ENCODE measurements at places on chromosomes 3 and 15. TPM values are rescaled to one million over a fixed set of nuclear protein-coding genes. Genes with fewer than 3 reads are reported as not detected.

TXNRD3 gene
- 4.6 TPM for total RNA-seq

- DNase-seq: no peak
Observed at GRCh38 chr3:196652961-196653795, 13.7 kb downstream of the NRROS start.

DNA sequence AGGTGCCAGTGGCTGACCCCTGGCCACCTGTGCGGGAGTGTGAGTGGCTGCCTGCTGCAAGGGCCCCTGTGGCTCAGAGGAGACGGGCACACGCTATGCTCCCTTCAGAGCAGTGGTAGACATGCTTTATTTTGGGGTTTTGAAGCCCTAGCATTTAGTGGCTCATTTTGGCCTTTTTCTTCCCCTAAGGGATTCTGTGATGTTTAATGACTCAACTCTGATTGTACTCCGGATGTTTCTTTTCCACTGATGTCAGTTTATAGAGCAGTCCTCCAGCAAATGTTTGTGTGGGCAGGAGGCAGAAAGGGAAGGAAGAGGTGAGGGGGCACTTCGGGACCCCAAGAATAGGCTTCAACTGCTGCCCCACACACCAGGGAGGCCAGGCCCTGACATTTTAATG is 288.9 kb upstream of the C2CD4B start:
- DNase-seq: peak; percentile 62

SLC24A5 gene
- not detected for total RNA-seq

DNA sequence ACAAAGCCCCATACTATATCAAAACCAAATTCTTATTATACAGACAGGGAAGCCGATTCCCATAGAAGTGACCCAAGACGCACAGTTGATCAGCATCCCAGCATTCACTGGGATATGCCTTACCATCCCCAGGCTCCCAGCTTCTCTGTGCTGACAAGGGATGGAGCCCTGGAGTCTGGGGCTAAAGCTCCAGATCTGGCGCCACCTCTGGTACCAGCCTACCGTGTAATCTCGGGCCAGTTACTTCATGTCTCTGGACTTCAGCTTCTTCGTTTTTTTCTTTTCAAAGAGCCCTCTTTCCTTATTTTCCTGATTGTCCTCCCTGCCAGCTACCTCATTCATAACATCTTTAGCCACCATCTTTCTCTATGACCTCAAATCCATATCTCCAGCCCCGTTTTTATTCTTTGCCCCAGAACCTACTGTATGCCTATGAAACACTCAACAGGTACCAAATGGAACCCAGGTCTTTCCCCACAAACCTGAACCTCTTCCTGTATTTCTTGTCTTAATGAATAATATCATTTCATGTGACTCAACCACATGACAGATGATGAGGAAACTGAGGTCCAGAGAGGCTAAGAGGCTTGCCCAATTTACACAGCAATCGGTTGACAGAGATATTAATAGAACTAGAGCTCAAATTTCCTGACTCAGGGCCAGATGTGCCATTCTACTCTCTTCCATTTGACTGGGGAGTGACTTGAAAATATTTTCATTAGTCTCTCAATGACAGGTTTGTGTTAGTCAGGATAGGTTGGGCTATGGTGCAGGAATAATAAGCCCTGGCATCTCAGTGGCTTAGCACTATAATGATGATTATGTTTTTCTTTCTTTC is 85.4 kb upstream of the TLE3 start:
- DNase-seq: no peak
